ENCODE measurements at places on chromosomes 4 and X.
A peak's percentile ranks its signal among the peaks of the same experiment; 100 is the strongest.

DNA sequence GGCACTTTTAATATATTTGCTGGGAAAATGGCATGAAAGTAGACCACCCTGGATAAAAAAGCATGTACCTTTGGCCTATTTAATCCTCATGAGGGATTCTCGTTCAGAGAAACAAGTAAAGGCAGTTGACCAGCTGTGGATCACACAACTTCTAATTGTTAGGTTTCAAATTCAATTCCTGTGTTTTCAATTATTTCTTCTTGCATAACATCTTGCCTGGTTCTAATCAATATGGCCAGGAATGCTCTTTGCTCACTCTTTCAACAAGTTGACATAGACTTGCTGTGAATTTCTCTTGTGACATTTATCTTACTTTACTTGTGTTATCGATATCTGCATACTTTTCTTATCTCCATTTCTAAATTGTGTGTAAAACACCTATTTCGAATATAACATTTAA, 211.8 kb downstream of the SLC7A11 start:
- DNase-seq, result no peak

- DNase-seq, result no peak
These were observed 49.5 kb downstream of the ACOX3 start for GRCh38 chr4:8391071-8391470.

- no peak for DNase-seq
These were observed 37.8 kb upstream of the TACR3 start for GRCh38 chr4:103757631-103758030.

DNA sequence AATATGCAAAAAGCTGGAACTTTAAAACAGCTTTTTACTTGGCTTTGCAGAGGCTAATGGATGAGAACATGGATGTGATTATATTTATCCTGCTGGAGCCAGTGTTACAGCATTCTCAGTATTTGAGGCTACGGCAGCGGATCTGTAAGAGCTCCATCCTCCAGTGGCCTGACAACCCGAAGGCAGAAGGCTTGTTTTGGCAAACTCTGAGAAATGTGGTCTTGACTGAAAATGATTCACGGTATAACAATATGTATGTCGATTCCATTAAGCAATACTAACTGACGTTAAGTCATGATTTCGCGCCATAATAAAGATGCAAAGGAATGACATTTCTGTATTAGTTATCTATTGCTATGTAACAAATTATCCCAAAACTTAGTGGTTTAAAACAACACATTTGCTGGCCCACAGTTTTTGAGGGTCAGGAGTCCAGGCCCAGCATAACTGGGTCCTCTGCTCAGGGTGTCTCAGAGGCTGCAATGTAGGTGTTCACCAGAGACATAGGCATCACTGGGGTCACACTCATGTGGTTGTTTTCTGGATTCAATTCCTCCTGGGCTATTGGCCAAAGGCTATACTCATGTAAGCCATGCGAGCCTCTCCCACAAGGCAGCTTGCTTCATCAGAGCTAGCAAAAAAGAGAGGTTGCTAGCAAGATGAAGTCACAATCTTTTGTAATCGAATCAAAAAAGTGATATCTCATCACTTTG, 15.6 kb downstream of the TLR8 start:
- DNase-seq, result no peak

DNA sequence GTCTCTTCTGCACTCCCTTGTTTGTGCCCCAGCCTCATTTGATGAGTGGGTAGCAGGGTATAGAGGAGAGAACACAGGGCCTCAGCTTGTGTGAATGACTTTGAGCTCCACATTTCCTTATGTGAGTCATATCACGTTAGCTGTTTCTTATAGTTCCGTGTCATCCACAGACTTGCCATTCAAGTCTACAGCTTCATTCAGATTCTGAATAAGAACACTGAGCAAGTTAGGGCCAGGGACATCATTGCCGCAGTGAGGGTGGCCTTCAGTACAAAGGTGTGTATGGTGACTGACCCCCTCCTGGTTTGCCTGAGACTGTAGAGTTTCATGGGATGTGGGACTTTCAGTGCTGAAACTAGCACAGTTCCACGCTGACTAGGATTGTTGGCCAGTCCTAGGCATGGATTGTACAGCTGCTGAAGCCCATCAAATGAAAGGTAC, 23.6 kb downstream of the KLF3 start:
- DNase-seq, result no peak

DNA sequence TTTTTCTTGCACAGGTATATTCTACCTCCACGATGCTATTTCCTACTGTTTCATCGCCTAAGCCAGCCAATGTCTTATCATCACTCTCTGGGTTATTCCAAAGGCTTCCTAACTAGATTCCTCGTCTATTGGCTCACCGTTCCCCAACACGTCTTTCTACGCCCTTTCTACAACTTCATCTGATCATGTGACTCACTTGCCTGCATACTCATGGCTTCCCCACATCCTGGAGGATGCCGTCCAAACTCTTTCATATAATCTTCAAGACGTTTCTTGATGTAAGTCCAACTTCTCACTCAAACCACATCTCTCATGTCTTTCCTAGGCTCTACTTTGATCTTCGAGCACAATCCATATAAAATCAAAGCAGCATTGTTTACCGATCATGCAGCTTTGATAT, 322.0 kb upstream of the PPARGC1A start:
- no peak for DNase-seq

- DNase-seq, result no peak
These were observed 30.8 kb downstream of the NR0B1 start for GRCh38 chrX:30278365-30278764.

DNA sequence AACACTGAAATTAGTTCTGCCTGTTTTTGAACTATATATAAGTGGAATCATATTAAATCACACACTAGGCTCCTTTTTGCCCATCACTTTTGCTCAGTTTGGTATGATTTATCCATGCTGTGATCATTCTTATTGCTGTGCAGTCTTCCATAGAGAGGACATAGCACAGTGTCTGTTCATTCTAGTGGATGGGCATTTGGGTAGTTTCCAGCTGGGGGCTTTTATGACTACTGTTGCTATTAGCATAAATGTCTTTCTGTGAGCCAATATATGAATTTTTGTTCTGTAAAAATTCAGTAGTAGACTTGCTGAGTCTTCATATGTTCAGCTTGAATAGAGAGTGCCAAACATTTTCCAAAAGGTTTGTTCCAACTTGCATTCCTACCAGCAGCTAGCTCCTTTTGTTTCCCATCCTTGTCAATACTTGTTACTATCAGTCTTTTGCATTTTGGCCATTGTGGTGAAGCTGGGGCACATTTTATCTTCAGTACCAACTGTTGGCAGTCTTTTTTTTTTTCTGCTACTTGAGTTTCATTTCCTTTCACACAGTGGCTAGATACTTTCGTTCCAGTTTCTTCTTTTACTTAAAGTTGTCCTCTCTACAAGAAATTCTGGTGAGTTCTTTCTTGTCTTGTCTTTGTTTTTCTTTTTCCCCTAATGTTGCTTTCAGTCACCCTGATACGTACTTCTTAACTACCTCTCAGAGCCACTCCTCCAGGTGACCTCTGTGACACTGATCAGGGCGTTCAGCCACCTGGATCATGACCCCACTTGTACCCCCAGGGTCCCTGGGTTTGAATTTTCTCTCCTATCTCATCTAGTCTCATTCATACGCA, 87.0 kb downstream of the ANXA3 start:
- no peak for DNase-seq

GRCh38 chr4:152786627-152787026, 6.9 kb downstream of the ARFIP1 start:
- no peak for DNase-seq

- DNase-seq, result peak; percentile 1
These were observed 478.9 kb downstream of the KCNIP4 start for GRCh38 chr4:21469438-21470300.

DNA sequence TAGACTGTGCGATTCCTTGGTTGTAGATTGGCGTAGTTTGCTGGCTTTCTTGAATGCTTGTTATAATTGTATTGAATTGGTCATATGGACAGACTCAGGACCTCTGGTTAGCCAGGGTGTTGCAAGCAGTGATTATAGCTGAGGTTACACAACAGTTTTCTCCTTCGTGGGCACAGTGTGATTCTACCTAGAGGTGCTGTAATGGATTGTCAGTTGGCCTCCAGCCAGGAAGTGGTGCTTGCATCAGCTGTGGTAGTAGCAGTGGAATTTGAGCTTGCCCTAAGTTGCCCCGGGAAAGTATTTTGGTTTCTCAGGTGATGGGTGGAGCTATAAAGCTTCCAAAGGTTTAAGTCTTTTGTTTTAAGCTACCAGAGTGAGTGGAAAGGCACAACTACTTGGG, 23.1 kb upstream of the GABRG1 start:
- no peak for DNase-seq

DNA sequence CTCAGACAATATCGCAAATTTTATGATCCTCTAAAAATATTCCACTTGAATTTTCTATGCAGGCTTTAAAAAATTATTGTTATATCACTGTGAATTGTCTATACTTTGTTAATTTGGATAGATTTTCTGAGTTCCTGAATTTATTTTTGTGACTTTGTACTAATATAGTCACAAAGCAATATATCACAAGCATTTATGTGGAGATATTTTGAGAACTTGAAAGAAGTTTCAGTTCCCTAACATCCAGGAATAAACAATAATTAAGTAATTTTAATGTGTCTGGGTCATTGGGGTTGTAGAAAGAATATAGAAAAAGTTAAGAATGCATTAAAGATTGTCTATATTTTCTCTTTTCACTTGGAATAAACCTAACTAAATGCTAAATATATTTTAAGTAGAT, 32.0 kb downstream of the CXCL8 start:
- DNase-seq, result no peak

DNA sequence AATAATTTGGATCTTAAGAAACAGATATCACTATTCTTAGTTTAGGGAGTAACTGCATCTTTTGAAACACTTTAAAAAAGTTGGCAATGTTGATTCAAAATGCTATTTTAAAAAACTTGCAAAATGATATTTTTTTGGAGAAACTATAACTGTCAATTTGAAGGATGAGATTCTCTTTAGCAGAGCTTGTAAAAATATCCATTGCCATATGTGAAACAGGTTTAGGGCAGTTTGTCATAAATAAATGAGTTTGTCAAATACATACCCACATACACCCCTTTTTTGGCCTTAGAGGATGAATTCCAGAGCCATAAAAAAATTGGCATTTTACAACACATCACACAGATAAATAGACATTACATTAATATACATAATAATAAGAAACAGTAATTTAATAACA, 174.6 kb downstream of the BMPR1B start:
- no peak for DNase-seq

DNA sequence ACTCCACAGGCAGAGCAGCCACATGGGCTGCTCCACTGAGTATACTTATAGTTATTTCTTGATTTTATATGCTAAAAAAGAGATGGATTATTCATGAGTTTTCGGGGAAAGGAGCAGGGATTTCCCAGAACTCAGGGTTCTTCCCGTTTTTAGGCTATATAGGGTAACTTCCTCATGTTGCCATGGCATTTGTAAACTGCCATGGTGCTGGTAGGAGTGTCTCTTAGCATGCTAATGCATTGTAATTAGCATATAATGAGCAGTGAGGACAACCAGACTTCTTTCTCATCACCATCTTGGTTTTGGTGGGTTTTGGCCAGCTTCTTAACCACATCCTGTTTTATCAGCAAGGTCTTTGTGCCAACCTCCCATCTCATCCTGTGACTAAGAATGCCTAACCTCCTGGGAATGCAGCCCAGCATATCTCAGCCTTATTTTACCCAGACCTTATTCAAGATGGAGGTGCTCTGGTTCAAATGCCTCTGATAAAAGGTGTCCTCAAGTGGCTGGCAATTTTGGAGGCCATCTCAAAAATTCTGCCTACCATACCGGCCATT, 213.0 kb upstream of the VEGFC start:
- DNase-seq, result no peak
